ENCODE measurements at places on chromosomes 3 and 15. TPM values are rescaled to one million over a fixed set of nuclear protein-coding genes. Genes with fewer than 3 reads are reported as not detected.

GRCh38 chr3:134485075-134485717 is 589 bp downstream of the ANAPC13 start:
- DNase-seq, result peak; percentile 21

- peak; percentile 87 for DNase-seq
Measured at GRCh38 chr3:127135241-127136023, 57.5 kb upstream of the PRR23E start.

GRCh38 chr15:76793162-76793561 is 112.0 kb downstream of the SCAPER start:
- DNase-seq, result no peak

DNA sequence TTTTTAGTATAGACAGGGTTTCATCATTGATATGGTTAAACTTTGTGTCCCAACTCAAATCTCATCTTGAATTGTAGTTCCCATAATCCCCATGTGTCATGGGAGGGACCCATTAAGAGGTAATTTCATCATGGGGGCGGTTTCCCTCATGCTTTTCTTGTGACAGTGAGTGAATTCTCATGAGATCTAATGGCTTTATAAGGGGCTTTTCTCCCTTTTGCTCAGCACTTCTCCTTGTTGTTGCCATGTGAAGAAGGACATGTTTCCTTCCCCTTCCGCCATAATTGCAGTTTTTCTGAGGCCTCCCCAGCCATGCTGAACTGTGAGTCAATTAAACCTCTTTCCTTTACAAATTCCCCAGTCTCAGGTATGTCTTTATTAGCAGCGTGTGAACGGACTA is 20.2 kb upstream of the ZNF710 start:
- no peak for DNase-seq

DNA sequence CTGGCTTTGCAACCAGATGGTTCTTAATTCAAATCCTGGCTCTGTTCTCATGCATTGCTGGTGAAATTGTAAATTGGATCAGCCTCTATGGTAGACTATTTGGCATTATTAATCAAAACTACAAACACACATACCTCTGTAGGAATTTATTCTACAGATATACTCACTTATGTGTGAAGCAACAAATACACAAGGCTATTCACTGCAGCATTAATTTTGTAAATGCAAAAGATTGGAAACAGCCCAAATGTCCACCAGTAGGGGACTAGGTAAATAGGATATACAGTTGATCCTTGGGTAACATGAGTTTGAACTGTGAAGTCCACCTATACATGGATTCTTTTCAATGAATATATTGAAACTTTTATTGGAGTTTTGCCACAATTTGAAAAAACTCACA is 29.5 kb upstream of the LCTL start:
- peak; percentile 53 for DNase-seq

- peak; percentile 92 for DNase-seq
Measured at GRCh38 chr15:88954431-88955277, 41.5 kb upstream of the MFGE8 start.

- no peak for DNase-seq
Measured at GRCh38 chr3:134106580-134106979, 76.9 kb upstream of the SLCO2A1 start.

- no peak for DNase-seq
Measured at GRCh38 chr3:196270499-196270898, 17.0 kb downstream of the PCYT1A start.

- DNase-seq, result peak; percentile 71
Measured at GRCh38 chr3:54970895-54971294, 43.0 kb upstream of the LRTM1 start.

GRCh38 chr3:189474944-189475343 is 156.2 kb upstream of the TP63 start:
- DNase-seq, result no peak

DNA sequence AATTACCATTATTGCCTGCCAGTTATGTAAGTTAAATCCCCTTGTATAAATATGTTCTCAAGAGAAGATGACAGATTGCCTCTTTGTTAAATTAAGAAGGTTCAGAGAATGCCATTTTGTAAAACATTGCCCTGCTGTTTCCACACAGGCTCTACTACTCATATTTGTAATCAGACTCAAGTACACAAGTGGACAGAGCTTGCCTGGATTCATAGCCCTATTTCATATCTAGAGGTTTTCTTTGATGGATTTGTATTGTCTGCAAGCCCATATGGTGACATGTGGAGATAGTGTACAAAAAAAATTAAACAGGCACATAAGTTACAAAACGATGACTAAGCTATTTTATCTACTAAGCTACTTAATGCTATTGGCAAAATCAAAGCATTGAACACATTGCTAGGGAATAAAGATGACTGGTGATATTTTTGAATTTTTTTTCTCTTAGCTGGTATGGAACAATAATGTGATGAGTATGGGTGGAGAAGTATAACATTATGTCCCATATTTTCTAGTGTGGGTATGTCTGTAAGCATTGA is 1286.6 kb upstream of the ALCAM start:
- peak; percentile 21 for DNase-seq

GRCh38 chr15:23687143-23687470 is at the start of gene NDN:
NDN (minus strand) TSS chr15:23687305; CDS start chr15:23687217, 88 bp downstream.
- DNase-seq, result peak; percentile 68

DNA sequence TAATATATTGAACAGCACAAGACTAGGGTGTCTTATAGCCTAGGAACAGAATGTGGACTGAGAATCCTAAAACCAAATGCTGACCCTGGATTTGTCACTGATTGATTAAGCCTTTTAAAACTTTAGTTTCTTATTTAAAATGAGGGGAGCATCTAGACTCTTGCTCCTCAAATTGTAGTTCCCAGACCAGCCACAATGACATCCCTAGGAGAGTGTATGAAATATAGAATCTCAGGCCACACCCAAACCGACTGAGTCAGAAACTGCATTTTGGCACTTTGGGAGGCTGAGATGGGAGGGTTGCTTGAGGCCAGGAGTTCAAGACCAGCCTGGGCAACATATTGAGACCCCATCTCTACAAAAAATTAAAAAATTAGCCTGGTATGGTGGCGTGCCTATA is 287.8 kb upstream of the UMPS start:
- no peak for DNase-seq

GRCh38 chr15:78712797-78713515 is 71.9 kb upstream of the CHRNB4 start:
- peak; percentile 71 for DNase-seq

CACNA2D3 gene
- total RNA-seq, result under 0.01 TPM

ATP10A gene
- 32.9 TPM for total RNA-seq

OSBPL10 gene
- 25.0 TPM for total RNA-seq

HMCES gene
- total RNA-seq, result 10.5 TPM

Measured in osteoblast (primary cell).